ENCODE measurements at places on chromosomes 13 and 19. TPM values are rescaled to one million over a fixed set of nuclear protein-coding genes. Genes with fewer than 3 reads are reported as not detected.

The SMIM44 gene
- not detected for total RNA-seq

- ATAC-seq = no peak
Measured at GRCh38 chr19:56748378-56748777, 76.8 kb upstream of the ZNF835 start.

DNA sequence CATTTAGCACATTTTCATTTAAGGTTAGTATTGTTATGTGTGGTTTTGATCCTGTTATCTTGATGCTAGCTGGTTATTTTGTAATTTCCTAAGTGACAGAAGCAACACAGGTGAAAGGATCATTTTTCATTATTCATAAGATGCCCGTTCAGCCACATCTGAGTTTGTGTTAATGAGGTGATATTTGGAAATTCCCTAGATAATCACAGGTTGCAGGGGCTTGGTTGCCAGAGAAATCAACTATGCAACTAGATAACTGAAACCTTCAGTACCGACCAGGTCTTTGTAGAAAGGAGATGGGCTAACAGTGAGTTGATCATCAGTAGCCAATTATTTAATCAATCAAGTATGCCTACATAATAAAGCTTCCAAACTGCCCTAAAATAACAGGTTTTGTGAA, 121.3 kb upstream of the UFM1 start:
- ATAC-seq = no peak

- no peak for ATAC-seq
Measured at GRCh38 chr13:79990048-79990447, 350.9 kb downstream of the SPRY2 start.

DNA sequence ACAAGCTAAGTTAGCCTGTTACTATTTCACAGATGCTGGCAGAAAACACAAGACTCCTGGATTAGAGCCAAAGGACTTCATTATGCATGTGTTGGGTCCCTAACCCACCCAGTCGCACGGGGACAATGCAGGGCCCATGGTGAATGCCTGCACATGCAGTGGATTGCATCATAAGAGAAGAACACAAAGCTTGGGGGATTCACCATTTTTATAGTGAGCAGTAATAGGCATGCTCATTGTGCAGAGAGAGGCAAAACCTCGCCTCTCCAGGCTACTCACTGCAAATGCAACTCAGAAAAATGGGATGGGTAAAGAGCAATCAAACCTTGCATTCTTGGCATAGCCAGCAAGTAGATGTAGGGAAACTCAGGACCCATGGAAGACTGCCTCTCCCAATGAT, 115.8 kb downstream of the DIAPH3 start:
- ATAC-seq = no peak

The TYROBP gene
- not detected for total RNA-seq

DNA sequence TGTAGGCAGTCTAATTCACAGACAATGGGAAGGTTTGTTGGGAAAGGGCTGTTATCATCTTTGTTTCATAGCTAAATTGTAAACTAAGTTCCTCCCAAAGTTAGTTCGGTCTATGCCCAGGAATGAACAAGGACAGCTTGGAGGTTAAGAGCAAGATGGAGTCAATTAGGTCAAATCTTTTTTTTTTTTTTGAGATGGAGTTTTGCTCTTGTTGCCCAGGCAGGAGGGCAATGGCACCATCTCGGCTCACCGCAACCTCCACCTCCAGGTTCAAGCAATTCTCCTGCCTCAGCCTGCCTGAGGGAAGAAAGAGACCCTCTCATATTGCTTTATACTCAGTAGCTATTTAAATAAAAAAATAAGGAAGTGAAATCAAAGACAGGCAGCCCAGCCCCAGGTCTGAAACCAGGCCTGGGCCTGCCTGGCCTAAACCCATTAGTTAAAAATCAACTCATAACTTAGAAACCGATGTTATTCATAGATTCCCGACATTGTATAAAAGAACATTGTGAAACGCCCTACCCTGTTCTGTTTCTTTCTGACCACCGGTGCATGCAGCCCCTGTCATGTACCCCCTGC, 297.4 kb upstream of the SGCG start:
- ATAC-seq = no peak

The ATP7B gene
- 1.2 TPM for total RNA-seq

- no peak for ATAC-seq
Measured at GRCh38 chr13:80276371-80277289, 64.3 kb downstream of the SPRY2 start.

The PGLYRP1 gene
- total RNA-seq = not detected

DNA sequence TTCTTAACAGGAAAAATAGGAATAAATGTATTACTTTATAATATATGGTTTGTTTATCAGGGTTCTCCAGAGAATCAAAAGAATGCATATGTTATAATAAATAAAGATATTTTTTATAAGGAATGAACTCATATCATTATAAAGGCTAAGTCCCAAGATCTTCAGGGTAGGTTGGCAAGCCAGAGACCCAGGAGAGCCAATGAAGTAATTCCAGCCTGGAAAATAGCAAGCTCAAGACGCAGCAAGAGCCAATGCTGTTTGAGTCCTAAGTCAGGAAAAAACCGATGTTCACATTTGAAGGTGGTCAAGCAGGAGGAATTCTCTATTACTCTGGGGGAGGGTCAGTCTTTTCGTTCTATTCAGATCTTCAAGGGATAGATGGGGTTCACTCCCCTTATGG, 490.0 kb downstream of the PCDH20 start:
- no peak for ATAC-seq

The SLC1A6 gene
- not detected for total RNA-seq

- no peak for ATAC-seq
Measured at GRCh38 chr19:51715850-51716249, 7.9 kb downstream of the HAS1 start.

GRCh38 chr13:96403651-96404050, 313.7 kb downstream of the HS6ST3 start:
- ATAC-seq = no peak

DNA sequence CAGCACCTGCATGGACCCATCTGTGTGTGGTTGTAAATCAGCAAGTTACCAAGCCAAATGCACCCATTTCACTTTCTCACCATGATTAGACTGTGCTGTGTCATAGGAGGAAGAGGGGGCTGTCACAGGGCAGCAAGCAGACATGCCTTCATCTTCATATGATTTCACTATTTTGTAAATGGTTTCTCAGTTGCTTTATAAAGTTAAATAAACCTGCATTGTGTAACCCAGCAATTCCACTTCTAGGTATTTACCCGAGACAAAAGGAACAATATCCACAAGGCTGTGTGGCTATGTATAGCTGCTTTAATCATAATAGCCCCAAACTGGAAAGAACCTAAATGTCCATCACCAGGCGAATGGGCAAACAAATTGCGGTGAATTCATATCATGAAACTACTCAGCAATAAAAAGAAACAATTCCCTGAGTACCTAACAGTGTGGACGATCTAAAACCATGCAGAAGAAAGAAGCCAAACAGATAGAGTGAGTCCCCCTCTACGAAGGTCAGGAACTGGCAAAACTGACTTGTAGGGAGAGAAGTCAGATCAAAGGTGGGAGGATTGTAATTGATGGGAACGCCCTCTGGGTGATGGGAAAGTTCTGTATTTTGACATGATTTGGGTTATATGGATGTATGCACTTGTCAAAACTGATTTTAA, 185.4 kb downstream of the COL4A1 start:
- ATAC-seq = no peak

- peak; percentile 88 for ATAC-seq
Measured at GRCh38 chr19:46728693-46729339, 11.9 kb upstream of the PRKD2 start.

DNA sequence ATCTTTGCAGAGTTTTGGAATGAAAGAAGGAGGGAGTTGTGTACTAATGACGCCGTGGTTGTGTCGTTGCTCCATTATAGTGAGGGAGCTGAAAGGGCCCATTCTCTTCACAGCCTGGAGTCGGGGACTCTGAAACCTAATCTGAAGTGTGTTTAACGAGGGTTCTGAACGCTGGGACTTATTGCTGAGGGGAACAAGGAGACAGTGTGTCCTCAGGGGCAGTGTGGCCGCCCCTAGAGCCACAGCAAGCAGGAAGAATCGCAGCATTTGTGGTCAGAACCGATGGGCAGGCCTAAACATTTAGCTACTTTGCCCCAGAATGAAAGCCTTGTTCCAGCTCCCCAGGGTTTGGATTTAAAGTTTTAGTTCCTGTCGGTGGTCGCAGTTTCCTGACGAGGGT, 156.4 kb upstream of the RNF113B start:
- no peak for ATAC-seq

DNA sequence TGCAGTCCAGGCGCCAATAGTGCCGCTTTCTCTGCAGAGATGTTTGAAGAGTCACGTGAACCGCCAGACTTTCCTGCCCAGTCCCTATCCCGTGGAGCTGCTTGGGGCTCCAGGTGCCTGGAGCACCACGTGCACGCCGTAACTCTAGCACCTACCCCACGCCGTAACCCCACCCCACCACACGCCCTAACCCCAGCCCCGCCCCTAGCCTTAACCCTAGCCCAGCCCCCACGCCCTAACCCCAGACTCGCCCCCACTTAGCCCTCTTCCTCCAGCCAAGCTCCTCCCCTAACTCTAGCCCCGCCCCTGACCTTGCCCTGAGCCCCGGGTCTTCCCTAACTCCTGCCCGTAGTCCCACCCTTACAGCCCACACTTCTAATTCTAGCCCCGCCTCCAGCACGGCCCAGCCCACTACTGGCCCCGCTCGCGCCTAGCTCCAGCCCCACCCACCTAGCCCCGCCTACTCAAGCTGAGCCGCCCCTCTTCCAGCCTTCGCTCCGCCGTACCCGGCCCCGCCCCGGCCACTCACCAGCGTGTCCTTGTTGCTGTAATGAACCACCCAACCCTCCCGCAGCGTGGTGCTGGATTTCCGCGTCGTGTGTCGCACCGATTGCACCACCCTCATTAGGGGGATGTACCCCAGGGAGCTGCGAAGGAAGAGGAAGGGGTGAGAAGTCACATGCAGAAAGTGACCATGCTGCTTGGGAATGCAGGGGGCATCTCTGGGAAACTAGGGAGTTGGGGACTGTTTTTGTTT, 19.5 kb downstream of the PRKD2 start:
- no peak for ATAC-seq

- no peak for ATAC-seq
Measured at GRCh38 chr19:19211499-19212420, at the start of gene NCAN. NCAN (plus strand) TSS chr19:19211958; CDS start chr19:19216954, 4,996 bp downstream.

GRCh38 chr13:63291701-63292100, 1876.1 kb upstream of the PCDH20 start:
- ATAC-seq = no peak

DNA sequence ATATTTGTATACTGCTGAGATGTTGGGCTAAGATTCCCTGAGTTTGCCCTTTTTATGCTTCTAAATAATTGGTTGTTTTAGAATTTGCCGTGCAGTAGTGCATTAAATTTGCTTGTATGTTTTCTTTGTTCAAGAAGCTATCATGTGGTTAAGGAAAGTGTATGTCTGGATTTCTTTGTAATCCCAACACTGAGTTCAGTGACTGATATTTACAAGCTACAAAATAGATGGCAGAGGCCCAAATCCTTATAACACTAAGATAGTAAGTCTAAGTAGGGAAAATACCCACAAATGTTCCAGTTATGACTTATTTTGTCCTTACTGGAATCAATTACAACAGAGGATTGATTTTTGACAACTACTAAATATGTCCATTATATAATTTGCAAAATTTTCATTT, 435.0 kb upstream of the KLF12 start:
- no peak for ATAC-seq

- no peak for ATAC-seq
Measured at GRCh38 chr19:36973844-36974195, 57.7 kb downstream of the ZNF568 start.

DNA sequence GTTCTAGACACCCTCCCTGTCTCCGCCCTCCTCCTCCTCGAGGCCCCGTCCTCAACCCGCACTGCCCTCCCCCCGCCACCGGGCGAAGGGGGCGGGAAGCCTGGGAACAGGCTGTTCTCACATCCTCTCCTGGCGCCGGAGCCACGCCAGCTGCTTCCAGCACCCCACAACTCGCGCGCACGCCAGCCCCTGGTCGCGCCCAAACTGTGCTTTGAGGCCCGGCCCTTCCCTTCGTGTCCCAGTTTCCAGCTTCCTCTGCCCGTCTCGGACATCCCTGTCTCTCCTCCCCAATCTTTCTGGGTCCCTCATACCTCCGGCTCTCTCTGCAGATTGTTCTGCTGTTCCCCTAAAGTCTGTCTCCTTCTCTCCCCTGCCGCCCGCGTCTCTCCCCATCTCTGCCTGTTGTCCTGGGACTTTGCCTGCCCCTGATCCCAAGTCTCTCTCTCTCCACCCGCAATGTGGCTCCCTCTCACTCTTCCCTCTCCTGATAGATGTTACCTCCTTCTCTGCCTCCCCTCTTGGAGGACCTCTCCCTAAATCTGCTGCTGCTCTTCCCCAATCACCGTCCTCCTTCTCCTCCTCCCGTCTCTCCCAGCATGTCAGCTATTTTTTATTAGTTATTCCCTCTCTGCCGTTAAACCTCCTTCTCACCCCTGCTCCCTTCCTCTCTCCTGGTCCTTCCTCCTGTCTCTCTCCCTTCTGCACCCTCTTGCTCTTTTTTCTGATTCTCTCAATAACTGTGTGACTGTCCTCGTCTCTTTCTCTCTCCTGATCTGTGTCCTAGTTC, 14.2 kb downstream of the DPF1 start:
- no peak for ATAC-seq

- ATAC-seq = no peak
Measured at GRCh38 chr19:28443361-28443760, 769.6 kb downstream of the UQCRFS1 start.

The REEP6 gene
- 2.2 TPM for total RNA-seq

The B3GNT3 gene
- total RNA-seq = not detected

DNA sequence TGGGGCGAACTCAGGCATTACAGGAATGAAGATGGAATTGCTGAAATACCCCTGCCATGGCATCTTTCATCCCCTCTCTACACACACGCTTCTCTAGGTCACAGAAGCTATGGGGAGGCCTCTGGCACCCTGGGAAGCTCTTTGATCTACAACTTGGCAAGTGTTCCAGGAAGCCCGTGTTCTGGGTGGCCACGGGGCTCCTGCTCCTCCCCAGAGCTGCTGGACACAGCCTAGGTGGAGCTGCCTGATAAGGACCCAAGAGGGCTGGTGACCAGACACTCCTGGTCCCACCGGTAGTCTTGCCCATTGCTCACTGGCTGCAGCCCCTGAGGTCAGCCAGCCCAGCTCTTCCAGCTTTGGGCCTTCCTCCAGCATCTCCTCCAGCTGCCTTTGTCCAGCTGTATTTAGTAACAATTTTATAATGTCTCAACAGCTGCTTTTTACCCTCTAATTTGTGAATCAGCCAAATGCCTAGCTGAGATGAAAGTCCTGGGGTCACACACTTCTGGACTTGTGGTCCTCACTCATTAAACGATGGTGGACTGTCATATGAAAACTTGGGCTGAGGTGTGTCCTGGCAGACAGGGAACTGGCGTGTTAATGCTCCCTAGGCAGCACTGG, 72.8 kb upstream of the SPATA13 start:
- no peak for ATAC-seq

DNA sequence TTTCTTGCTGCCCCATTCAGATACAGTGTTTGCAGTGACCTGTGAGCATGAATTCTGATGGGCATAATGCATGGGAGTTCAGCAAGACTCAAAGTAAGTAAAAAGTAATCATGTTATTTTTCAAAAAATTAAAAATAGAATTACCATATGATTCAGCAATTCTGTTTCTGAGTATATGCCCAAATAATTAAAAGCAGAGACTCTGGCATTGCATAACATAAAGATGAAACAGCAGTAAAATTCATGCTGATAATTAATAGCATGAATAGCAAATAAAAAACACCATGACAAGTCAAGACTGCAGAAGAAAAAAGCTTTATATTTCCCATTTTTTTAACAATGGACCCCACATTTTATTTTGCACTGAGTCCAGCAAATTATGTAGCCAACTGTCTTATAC, 21.3 kb downstream of the RNF6 start:
- no peak for ATAC-seq

GRCh38 chr13:113526466-113527220, 36.1 kb upstream of the DCUN1D2 start:
- ATAC-seq = peak; percentile 28

GRCh38 chr13:100231176-100231575, 142.3 kb downstream of the PCCA start:
- no peak for ATAC-seq
